ENCODE measurements at places on chromosomes 5 and 9.

DNA sequence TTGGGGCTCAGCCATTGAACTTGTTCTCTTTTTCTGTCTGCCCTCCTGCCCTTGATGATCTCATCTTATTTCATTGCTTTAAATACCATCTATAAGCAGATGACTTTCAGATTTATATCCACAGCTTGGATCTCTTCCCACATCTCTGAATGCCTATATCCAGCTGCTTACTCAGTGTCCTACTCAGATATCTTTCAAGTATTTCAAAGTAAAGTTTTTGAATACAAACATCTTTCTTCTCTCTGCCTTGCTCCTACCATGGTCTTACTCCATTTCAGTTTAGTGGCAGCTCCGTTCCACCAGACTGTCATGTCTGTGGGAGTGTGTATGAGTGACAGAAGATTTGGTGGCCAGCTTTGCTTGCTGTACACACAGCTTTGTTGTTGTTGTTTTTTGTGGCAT lies 59.7 kb downstream of the ERBIN start:
- no peak overlapping the region for H3K4me3 ChIP-seq
- H3K27ac ChIP-seq = no peak overlapping the region

DNA sequence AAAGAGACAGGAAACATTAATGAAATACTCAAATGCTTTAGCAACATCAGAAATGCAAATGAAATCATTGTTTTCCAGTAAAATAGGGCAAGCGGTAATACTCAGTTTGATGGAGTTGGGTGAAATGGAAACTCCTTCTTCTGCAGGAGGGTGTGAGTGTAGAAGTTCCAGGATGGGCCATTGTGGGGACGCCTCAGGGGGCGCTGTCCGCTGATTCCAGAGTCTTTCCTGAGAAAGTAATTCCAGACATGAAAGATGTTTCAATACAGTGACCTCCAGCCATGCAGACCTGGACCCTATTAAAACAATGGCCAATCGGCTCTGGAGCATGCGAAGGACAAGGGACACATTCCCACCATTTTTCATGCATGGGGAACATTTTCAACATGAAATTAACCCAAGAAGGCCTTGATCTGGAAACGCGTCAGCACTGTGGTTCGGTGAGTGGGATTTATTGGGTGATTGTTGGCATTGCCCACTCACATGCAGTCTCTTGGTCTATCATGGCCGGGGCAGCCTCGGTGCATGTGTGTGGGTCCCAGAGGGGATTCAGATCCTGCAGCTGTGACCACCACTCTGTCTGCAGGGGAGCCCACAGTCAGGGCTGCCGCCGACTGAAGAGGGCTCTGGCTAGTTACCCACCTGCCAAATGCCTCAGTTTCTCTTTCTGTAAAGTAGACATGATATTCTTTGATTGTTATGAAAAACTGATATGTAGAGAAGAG lies 132.6 kb upstream of the IRX4 start:
- H3K4me1 ChIP-seq = no peaks in the 10 kb centered on the region
- H3K36me3 ChIP-seq = no peaks in the 10 kb centered on the region
- no peak overlapping the region for H3K4me3 ChIP-seq
- no peaks in the 10 kb centered on the region for H3K27me3 ChIP-seq
- no peak overlapping the region for H3K27ac ChIP-seq
- no peak for DNase-seq

GRCh38 chr5:23208959-23209431 lies 298.4 kb upstream of the PRDM9 start:
- no peak for DNase-seq
- H3K27ac ChIP-seq = no peak overlapping the region
- no peaks in the 10 kb centered on the region for H3K27me3 ChIP-seq
- H3K4me1 ChIP-seq = no peaks in the 10 kb centered on the region

- DNase-seq = no peak
- no peak overlapping the region for H3K4me3 ChIP-seq
- no peaks in the 10 kb centered on the region for H3K27me3 ChIP-seq
- H3K36me3 ChIP-seq = no peaks in the 10 kb centered on the region
- no peaks in the 10 kb centered on the region for H3K4me1 ChIP-seq
Observed at GRCh38 chr9:125479846-125480615, 218.4 kb downstream of the GAPVD1 start.

GRCh38 chr5:35919191-35919590 lies 19.2 kb downstream of the CAPSL start:
- no peaks in the 10 kb centered on the region for H3K4me1 ChIP-seq
- no peak overlapping the region for H3K4me3 ChIP-seq
- H3K27ac ChIP-seq = no peak overlapping the region
- no peak for DNase-seq
- no peaks in the 10 kb centered on the region for H3K36me3 ChIP-seq
- peaks cover 18% of the 10 kb centered on the region for H3K27me3 ChIP-seq

GRCh38 chr9:131738293-131739132 lies 1.4 kb downstream of the RAPGEF1 start:
- peak overlapping the region; percentile 52 for H3K4me3 ChIP-seq
- H3K27ac ChIP-seq = peak overlapping the region; percentile 96
- no peaks in the 10 kb centered on the region for H3K36me3 ChIP-seq
- H3K27me3 ChIP-seq = no peaks in the 10 kb centered on the region
- no peak for DNase-seq

GRCh38 chr5:56075361-56075760 lies 80.6 kb upstream of the IL6ST start:
- no peaks in the 10 kb centered on the region for H3K36me3 ChIP-seq
- H3K27ac ChIP-seq = peak overlapping the region; percentile 77
- H3K4me3 ChIP-seq = no peak overlapping the region
- H3K4me1 ChIP-seq = no peaks in the 10 kb centered on the region
- peak; percentile 23 for DNase-seq
- H3K27me3 ChIP-seq = no peaks in the 10 kb centered on the region

GRCh38 chr9:135372036-135372435 lies 107.5 kb upstream of the PPP1R26 start:
- H3K27ac ChIP-seq = no peak overlapping the region
- H3K4me1 ChIP-seq = no peaks in the 10 kb centered on the region
- peaks cover 63% of the 10 kb centered on the region for H3K27me3 ChIP-seq

GRCh38 chr5:171410181-171410580 lies 9.3 kb upstream of the FGF18 start:
- H3K27ac ChIP-seq = no peak overlapping the region
- no peak overlapping the region for H3K4me3 ChIP-seq
- H3K27me3 ChIP-seq = no peaks in the 10 kb centered on the region
- H3K4me1 ChIP-seq = no peaks in the 10 kb centered on the region
- peaks cover 4% of the 10 kb centered on the region for H3K36me3 ChIP-seq

DNA sequence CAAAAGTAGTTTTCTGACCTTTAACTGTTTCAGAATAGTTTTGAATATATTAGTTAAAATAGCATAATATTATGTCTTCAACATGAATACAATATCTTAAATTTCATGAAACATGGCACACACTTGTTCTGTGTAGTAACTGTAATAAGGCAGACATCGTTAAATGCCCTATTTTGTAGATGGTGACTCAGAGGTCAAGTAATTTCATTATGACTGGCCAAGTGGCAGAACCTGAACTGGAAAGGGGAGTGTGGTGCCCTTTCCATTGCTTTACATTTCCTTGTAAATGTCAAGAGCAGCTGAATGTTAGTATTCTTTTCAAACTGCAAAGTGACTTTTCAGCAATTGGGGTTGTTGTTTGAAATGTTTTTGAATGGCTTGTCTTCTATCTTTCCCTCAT lies 201.2 kb upstream of the CDKN2B start:
- H3K4me3 ChIP-seq = no peak overlapping the region
- no peaks in the 10 kb centered on the region for H3K4me1 ChIP-seq
- no peaks in the 10 kb centered on the region for H3K27me3 ChIP-seq
- no peaks in the 10 kb centered on the region for H3K36me3 ChIP-seq

GRCh38 chr5:112333331-112333781 lies 85.7 kb downstream of the EPB41L4A start:
- H3K27ac ChIP-seq = no peak overlapping the region
- no peak overlapping the region for H3K4me3 ChIP-seq
- no peak for DNase-seq
- H3K36me3 ChIP-seq = no peaks in the 10 kb centered on the region

GRCh38 chr9:101442318-101442717 lies 6.7 kb upstream of the ALDOB start:
- H3K27ac ChIP-seq = no peak overlapping the region
- H3K4me3 ChIP-seq = no peak overlapping the region
- no peaks in the 10 kb centered on the region for H3K4me1 ChIP-seq

- no peaks in the 10 kb centered on the region for H3K27me3 ChIP-seq
- no peak overlapping the region for H3K4me3 ChIP-seq
- H3K27ac ChIP-seq = peak overlapping the region; percentile 17
- H3K4me1 ChIP-seq = no peaks in the 10 kb centered on the region
Observed at GRCh38 chr9:77916410-77916819, 115.2 kb downstream of the GNAQ start.

GRCh38 chr5:173497685-173498084 lies 118.8 kb downstream of the BOD1 start:
- H3K27me3 ChIP-seq = no peaks in the 10 kb centered on the region
- peak overlapping the region; percentile 64 for H3K27ac ChIP-seq
- peaks cover 3% of the 10 kb centered on the region for H3K4me1 ChIP-seq
- no peak overlapping the region for H3K4me3 ChIP-seq

DNA sequence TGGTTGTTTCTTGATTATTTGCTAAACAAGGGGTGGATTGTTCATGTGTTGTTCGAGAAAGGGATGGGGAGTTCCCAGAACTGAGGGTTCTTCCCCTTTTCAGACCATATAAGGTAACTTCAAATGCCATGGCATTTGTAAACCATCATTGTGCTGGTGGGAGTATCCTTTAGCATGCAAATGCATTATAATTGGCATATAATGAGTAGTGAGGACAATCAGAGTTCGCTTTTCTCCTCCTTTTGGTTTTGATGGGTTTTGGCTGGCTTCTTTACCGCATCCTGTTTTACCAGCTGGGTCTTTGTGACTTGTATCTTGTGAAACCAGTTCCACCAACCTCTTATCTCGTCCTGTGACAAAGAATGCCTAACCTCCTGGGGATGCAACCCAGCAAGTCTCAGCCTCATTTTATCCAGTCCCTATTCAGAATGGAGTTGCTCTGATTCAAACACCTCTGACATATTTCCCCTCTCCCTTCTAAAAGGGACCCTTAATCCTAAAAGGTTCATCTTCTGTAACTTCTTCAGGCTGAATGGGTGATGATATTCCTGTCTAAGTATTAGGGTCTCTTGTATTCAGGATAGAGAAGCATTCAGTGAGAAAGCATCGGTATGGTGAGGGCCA lies 8.7 kb upstream of the FBN2 start:
- H3K27ac ChIP-seq = no peak overlapping the region
- no peaks in the 10 kb centered on the region for H3K4me1 ChIP-seq
- DNase-seq = no peak
- no peak overlapping the region for H3K4me3 ChIP-seq

GRCh38 chr5:118314931-118315330 lies 673.4 kb downstream of the DTWD2 start:
- H3K4me1 ChIP-seq = no peaks in the 10 kb centered on the region
- no peak for DNase-seq
- no peak overlapping the region for H3K27ac ChIP-seq
- H3K27me3 ChIP-seq = no peaks in the 10 kb centered on the region
- no peak overlapping the region for H3K4me3 ChIP-seq
- H3K36me3 ChIP-seq = no peaks in the 10 kb centered on the region

- H3K36me3 ChIP-seq = no peaks in the 10 kb centered on the region
- no peak overlapping the region for H3K4me3 ChIP-seq
- H3K4me1 ChIP-seq = no peaks in the 10 kb centered on the region
- no peak for DNase-seq
- no peak overlapping the region for H3K27ac ChIP-seq
- H3K27me3 ChIP-seq = no peaks in the 10 kb centered on the region
Observed at GRCh38 chr5:75169516-75169915, 67.2 kb downstream of the ANKRD31 start.

DNA sequence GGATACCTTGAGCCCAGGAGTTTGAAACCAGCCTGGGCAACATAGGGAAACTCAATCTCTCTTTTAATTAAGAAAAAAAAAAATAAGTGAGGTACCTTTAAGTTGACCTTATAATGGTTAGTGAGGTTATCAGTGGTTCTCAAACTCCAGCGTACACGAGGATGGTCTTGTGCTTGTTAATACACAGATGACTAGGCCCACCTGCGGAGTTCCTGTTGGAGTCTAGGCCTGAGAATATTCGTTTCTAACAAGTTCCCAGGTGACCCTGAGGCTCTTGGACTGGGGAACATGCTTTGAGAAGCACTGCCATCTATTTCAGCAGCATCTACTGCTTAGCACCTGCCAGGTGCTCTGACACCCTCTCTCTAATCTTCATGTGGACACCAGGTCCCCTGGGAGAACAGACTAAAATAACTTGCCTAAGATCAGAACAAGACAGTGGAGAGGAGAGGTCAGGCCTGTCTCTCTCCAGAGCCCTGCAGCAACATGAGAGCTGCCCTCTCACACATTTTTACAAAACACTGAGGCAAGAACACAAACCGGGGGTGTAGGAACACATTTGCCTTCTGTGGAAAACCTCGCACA lies 24.6 kb downstream of the TLE1 start:
- no peak overlapping the region for H3K27ac ChIP-seq
- H3K4me1 ChIP-seq = no peaks in the 10 kb centered on the region
- no peak overlapping the region for H3K4me3 ChIP-seq
- no peaks in the 10 kb centered on the region for H3K36me3 ChIP-seq

DNA sequence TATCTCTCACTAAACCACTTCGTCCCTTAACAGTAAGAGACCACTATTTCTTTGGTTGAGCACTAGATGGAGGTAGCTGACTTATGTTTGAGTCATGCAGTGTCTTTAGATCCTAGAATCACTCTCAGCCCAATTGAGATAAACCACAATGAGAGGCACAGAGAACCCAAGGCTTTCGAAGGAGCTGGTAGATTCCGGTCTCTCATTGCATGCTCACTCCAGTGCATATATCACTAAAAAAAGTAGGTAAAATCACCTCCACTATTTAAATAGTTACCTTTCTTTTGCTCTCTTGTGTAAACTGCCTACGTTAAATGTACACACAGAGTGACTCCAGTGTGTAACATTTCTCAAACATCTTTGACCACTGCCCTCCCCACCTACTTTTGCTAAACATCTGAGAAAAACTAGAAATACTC lies 27.6 kb downstream of the ACTL7A start:
- no peak overlapping the region for H3K27ac ChIP-seq
- no peak for DNase-seq
- no peaks in the 10 kb centered on the region for H3K4me1 ChIP-seq
- H3K36me3 ChIP-seq = peaks cover 17% of the 10 kb centered on the region
- no peaks in the 10 kb centered on the region for H3K27me3 ChIP-seq

DNA sequence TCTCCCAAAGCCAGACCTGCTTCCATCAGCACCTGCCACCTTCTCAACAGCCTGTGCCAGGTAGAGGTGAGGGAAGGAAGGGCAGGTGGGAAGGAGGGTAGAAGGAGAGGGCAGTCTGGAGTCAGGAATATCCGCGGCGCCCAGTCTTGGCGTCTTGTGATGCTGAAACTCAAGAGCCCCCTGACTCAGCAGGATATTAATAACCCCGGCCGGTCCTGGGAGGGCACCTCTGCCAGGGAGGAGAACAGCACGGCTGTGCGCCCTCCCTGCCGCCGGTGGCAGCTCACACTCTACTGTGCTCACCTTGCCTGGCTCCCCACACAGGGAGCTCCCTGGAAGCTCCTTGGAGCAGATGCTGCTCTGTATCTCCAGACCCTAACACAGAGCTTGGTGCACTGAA lies 11.6 kb upstream of the NTNG2 start:
- no peaks in the 10 kb centered on the region for H3K4me1 ChIP-seq
- H3K27ac ChIP-seq = no peak overlapping the region
- no peak for DNase-seq
- no peak overlapping the region for H3K4me3 ChIP-seq
- no peaks in the 10 kb centered on the region for H3K27me3 ChIP-seq
- no peaks in the 10 kb centered on the region for H3K36me3 ChIP-seq

GRCh38 chr5:143312822-143313221 lies 90.7 kb downstream of the NR3C1 start:
- H3K27ac ChIP-seq = no peak overlapping the region
- no peaks in the 10 kb centered on the region for H3K27me3 ChIP-seq
- no peak for DNase-seq
- peaks cover 8% of the 10 kb centered on the region for H3K4me1 ChIP-seq
- no peak overlapping the region for H3K4me3 ChIP-seq

- H3K4me3 ChIP-seq = no peak overlapping the region
- no peaks in the 10 kb centered on the region for H3K27me3 ChIP-seq
- H3K4me1 ChIP-seq = no peaks in the 10 kb centered on the region
- H3K27ac ChIP-seq = no peak overlapping the region
Observed at GRCh38 chr9:70639853-70640814, 225.7 kb upstream of the KLF9 start.
